ENCODE measurements at places on chromosomes 7 and 10.

DNA sequence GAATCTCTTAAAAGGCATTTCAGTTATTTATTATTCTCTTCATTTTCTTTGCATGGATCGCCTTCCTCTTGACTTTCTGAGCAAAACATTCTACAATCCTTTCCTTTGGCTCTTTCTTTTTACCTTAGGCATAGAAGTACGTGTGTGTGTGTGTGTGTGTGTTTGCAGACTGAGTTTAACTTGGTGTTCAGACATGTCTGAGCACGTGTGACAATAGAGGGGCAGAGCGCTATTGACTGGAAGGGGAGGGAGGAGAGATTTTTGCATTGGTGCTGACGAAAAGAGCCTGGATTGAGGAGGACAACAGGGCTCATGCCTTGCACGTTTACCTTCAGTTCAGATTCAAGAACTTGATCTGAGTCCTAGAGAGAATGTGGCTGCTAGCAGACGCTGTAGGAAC lies 129.8 kb downstream of the SEC23IP start:
- no peak for DNase-seq

GRCh38 chr10:122033224-122033926 lies 44.4 kb downstream of the TACC2 start:
- no peak for DNase-seq

DNA sequence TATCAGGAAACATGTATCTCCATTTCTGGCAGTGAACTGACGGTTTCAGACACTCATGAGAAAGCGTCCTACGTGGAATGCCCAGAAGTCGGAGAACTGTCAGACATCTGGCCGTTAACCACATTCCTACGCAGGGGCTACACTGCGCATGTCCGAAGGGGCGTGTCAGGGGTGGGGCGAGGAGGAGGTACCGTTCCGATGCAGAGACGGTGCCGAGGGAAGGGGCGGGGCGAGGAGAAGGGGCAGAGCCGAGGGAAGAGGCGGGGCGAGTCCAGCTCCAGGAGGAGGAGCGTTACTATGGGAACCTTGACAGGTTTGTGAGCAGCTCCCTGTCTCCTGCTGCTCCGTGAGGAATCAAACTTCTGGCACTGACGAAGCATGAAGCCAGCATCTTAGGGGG lies 366.9 kb upstream of the NUPR2 start:
- no peak for DNase-seq

- DNase-seq = no peak
Observed at GRCh38 chr7:101133621-101134398, 6.9 kb downstream of the SERPINE1 start.

DNA sequence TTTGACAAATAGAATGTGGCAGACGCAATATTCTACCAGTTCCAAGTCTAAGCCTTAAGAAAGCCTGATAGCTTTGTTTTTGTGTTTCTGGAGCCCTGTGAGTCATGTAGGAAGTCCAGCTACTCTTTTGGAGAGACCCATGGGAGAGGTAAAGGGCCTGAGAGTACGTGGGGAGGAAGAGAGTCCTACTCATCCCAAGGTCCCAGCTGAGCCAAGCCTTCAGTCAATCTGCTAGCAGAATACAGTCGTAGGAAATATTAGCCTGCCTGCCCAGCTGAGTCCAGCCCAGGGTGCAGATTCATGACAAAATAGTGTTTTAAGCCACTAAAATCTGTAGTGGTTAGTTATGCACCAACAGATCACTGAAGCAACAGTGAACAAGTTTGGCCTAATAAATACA lies 9.0 kb upstream of the GNA12 start:
- no peak for DNase-seq

GRCh38 chr7:1087952-1088920 lies at the start of gene GPER1:
Gene GPER1 (plus strand): TSS chr7:1088113. CDS start chr7:1091729, 3,616 bp downstream.
- no peak for DNase-seq

GRCh38 chr7:96596120-96596826 lies 113.4 kb downstream of the SEM1 start:
- no peak for DNase-seq

- no peak for DNase-seq
Observed at GRCh38 chr7:131305152-131305551, 22.5 kb upstream of the MKLN1 start.

- no peak for DNase-seq
Observed at GRCh38 chr10:113452146-113452845, 100.6 kb upstream of the HABP2 start.

DNA sequence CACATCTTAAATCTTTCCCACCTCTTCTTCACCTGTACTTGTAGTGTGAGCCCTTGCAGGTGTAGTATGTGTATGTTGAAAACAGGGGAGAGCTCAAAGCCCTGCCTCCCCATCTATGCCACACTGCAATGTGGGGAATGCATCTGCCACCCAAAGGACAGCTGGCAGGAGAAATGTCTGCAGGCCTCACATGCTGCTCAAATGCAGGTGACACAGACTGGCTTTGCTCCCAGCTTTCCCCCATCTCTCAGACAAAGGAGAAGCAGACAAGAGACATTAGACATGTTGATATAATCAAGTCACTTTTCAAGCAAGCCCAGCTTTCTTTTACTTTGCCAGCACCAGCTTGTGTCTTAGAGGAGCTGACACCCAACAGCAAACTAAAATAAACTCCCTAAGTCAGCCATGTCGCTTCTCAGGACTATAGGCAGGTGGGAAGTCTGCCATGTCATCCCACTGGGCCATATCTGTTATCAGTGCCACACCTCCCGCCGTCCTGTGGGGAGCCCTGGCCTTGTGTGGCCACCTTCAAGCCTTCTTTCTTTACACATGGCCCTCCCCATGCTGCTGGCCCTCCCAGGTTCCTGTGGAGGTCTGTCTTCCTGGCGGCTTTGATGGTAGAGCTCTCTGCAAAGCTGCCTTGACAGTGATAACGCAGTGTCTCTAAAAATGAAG lies 102.1 kb downstream of the CXCL12 start:
- no peak for DNase-seq

DNA sequence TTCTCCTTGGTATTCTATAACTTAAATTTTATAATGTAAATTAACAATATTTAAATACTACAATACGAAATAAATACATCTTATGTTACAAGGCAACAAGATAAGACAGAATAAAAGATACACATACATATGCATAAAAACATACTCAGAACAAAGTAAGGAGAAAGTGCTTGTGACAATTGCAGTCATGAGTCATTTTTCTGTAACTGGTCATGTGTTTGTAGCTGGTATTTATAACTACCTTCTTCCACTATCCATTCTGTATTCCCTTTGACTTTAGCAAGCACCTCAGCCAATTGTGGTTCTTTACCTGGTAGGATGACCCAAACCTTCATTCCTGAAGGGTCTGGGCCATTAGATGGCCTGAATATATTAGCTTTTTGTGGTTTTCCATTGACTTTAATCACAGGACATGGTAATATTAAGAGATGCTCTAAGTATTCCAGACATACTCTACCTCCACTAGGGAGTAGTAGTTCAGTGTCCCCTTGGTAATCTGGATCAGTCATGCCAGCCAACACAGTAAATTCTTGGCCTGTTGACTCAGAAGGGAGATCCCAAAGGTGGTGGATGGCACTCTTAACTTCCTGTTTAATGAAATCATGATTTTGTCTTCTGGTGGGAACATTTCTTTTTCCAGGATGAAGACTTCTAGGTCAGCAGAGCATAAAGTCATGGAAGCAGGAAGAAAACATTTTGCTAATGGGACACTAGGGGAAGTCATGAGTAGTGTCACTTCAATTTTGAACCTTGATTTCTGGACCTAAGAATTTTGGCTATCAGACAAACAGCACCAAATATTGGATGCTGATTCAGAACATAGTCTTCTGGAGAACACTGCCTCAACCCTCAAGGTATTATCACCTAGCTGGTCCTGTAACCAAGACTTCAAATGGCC lies 733.7 kb upstream of the IGFBP3 start:
- DNase-seq = no peak

DNA sequence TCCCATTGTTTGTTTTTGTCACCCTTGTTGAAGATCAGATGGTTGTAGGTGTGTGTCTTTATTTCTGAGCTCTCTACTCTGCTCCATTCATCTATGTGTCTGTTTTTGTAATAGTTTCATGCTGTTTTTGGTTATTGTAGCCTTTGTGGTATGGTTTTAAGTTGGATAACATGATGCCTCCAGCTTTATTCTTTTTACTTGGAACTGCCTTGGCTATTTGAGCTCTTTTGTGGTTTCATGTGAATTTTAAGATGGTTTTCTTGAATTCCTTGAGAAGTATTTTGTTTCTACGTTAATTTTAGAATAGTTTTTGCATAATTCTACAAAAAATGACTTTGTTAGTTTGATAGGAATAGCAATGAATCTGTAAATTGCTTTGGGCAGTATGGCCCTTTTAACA lies 170.0 kb upstream of the IGFBP3 start:
- no peak for DNase-seq

DNA sequence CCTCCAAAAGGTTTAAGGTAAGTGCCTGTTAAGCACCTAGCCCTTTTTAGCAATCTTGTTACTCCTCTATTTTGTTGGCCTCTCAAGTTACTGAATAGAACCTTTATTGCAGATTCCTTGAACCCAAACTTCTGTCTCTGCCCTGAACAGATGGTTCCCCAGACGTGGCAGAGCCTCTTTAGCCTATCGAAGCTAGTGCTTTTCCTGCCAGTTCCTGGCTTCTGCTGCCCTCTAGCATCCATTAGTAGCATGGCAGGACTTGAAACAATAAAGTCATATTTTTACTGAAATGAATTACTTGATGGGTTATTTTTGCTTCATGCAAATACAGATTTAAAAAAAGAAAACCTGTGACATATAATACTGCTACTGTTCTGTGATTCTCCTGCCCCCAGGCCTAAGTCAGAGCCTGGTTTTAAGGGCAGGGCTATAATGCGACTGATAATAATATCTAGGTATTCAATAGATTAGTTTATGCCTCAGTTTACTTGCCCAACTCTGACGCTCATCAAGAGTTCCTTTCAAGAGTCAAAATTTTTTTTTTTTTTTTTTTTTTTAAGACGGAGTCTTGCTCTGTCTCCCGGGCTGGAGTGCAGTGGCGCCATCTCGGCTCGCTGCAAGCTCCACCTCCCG lies 84.3 kb upstream of the PHF14 start:
- DNase-seq = peak; percentile 61

DNA sequence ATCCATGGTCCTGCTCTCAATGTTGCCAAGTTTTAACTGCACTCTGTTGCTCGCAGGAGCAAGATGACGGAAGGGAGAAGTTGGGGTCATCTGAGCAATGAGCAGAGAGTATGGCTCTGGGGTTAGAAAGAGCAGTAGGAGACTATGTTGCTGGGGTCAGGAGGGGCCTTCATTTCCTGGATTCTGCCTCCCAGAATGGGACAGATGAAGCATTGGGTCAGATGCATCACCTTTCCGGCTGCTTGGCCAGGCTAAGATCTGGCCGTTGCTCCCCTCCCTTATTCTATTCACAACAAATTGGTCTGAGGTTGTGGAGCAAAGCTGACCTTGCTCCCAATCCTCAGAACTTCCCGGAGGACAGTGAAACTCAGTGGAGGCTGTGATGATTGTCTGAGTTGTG lies 22.4 kb downstream of the STMP1 start:
- no peak for DNase-seq

DNA sequence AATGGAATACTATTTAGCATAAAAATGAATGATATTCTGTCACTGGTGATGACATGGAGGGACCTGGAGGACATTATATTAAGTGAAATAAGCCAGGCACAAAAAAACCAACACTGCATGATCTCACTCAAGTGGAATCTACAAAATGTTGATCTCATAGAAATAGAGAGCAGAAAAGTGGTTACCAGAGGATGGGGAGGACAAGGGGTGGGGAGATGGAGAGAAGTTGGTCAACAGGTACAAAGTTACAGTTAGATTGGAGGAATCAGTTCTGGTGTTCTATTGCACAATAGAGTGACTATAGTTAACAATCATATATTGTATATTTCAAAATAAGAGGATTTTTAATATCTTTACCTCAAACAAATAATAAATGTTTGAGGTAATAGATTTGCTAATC lies 24.7 kb upstream of the SLC18A3 start:
- no peak for DNase-seq

- no peak for DNase-seq
Observed at GRCh38 chr10:81081887-81082620, 544.4 kb downstream of the SH2D4B start.

DNA sequence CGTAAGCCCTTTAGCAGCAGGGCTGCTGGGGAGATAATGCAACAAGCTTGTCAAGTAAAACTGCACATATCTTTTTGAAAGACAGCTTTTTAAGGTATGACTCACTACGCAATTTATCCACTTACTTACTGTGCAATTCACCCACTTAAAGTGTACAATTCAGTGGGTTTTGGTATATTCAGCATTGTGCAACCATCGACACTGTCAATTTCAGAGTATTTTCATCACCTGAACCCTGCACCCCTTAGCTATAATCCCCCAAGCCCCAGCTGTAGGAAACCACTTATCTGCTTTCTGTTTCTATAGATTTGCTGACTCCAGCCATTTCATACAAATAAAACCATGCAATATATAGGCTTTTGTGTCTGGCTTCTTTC lies 168.0 kb downstream of the PTPN20 start:
- no peak for DNase-seq

- DNase-seq = no peak
Observed at GRCh38 chr10:13106387-13107045, 6.6 kb downstream of the OPTN start.

DNA sequence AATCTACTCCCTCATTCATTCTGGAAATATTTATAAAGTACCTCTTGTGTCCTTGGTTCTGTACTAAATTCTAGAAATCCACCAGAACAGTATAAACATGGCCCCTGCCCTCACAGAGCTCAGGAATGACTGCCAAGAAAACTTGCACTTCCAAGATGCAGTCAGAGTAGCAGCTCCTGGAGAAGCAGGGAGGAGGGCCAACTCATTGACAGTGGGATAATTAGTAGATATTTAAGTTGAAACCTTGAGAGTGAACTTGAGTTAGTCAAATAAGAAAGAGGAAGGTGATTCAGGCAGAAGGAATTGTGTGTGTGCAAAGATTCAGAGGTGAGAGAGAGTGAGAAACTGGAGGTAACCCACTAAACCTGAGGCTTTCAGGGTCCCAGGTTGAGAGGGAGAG lies 182.2 kb upstream of the INHBA start:
- no peak for DNase-seq

- DNase-seq = no peak
Observed at GRCh38 chr10:71916827-71917226, 47.4 kb upstream of the CHST3 start.

- DNase-seq = no peak
Observed at GRCh38 chr10:72218325-72218724, 2.2 kb upstream of the ASCC1 start.

GRCh38 chr10:29961351-29961750 lies 98.0 kb downstream of the JCAD start:
- no peak for DNase-seq

Measured in activated CD4-positive, alpha-beta T cell treated with anti-CD3 and anti-CD28 coated beads for 36 hours (primary cell).